Activated CD4-positive, alpha-beta T cell treated with anti-CD3 and anti-CD28 coated beads for 36 hours (primary cell): ENCODE measurements at places on chromosomes 4 and X. TPM values are rescaled to one million over a fixed set of nuclear protein-coding genes. Genes with fewer than 3 reads are reported as not detected.

SMIM31 gene
- total RNA-seq, result not detected

GRCh38 chr4:90160044-90160443 is 32.9 kb downstream of the CCSER1 start:
- DNase-seq, result no peak

DNA sequence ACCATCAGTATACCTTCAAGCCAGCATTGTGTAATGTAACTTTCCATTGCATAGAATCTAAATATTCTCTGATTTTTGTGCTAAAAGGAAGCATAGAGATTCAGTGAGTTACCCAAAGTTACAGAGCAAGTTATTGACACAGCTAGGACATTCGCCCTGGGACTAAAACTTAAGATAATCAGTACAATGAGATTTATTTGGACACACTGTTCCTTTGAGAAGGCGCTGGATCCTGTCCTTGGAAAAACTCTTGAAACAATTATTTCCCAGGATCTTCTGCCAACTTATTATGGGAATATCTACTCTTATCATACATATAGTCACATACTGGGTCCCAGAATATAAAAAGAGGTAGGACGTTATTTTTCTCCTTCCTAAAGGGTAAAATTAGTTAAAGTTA is 392.0 kb downstream of the UBE2NL start:
- no peak for DNase-seq

GRCh38 chrX:31523884-31524536 is 452.2 kb upstream of the FTHL17 start:
- DNase-seq, result no peak

GRCh38 chr4:6885953-6886557 is 23.6 kb upstream of the TBC1D14 start:
- peak; percentile 36 for DNase-seq

- no peak for DNase-seq
Observed at GRCh38 chrX:124098089-124098488, 136.6 kb downstream of the STAG2 start.

DNA sequence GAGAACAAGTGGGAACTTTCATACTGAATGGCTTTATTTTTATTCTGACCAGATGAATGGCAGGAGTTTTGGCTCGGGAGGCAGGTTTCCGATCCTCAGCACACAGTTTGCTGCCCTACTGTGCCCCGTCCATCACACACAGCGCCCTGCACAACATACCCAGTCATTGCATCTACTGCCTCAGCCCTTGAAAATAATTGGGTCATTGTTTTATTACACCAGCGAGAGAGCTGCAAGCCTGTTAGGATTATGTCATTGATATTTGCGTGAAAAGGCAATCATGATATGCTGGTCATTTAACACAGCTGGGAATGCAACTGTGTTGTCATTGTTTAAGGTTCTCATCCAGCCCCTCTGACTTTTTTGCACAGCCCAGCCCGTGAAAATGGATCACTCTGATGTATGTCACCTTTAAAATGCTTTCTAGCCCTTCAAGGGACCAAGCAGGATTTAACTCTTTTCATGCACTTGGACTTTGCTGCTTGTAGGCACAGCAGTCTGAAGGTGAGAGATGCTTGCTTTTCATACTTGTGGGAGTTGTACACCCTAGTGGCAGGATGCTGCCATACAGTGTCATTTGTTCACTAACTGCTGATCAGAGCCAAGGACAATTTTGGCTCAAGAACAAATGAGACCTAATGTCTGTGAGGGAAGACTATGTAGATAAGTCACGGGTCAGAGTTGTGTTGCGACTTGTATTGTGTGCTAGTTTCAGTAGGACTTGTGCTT is 62.3 kb downstream of the RTL9 start:
- DNase-seq, result no peak
